ENCODE measurements at places on chromosomes 7 and 10.

DNA sequence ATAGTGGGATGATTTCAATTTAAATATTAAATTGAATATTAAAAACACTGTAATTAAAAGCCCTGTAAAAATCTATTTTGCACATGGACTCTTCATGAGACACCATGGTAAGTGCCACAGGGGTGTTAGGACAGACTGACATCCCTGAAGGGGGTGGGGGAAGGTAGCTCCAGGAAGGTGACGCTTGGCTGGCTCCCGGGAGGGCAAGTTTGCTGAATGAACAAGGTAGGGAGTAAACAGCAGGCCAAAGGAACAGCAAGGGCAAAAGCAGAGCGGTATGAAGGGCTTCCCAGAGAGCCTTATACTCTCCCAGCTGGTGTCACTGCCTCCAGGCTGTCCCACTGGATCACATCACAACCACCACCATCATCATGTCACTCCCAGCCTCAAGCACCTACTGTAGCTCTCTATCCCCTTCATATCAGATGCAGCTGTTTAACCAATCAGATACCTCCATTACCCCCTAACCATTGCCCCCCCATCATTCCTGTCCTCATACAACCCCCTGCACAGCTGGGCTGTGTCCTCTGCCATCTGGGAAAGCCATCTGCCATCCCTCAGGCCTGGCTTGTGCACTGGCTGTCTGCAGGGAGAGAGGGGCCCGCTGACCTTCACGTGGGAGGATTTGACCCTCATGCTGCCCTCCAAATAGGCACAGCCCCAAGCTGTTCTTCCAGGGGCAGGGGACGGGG, 19.5 kb downstream of the HSPA12A start:
- no peak for DNase-seq

GRCh38 chr10:25865267-25865666, 68.8 kb upstream of the MYO3A start:
- no peak for DNase-seq

- no peak for DNase-seq
Measured at GRCh38 chr10:75606203-75606779, 174.9 kb downstream of the LRMDA start.

GRCh38 chr7:99109108-99110051, 34.5 kb downstream of the SMURF1 start:
- DNase-seq = no peak

All from HAP-1 (cell line).